ENCODE measurements at places on chromosomes 2 and 18.

DNA sequence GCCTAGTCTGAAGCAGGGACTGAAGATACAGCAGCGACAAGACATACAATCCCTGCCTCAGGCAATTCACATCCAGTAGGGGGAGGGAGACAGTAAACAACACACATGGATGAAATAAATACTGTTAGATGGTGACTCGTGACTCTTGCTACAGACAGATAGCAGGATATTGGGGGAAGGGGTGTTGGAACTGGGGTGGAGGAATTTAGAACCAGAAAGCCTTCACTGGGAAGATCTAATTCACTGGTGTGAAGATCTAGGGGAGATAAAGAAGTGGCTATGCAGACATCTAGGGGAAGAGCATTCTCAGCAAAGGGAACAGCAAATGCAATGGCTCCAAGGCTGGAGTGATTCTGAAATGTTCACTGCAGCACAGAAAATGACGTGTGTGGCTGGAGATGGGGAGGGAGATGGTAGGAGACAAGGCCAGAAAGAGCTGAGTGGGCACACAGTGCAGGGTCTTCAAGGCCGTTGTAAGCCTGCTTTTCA is 52.6 kb upstream of the TMEM163 start:
- DNase-seq, result no peak

- DNase-seq, result peak; percentile 90
These were observed 137.4 kb upstream of the ETAA1 start for GRCh38 chr2:67259556-67260342.

GRCh38 chr18:59008302-59008974 is 131.2 kb upstream of the SEC11C start:
- peak; percentile 74 for DNase-seq

DNA sequence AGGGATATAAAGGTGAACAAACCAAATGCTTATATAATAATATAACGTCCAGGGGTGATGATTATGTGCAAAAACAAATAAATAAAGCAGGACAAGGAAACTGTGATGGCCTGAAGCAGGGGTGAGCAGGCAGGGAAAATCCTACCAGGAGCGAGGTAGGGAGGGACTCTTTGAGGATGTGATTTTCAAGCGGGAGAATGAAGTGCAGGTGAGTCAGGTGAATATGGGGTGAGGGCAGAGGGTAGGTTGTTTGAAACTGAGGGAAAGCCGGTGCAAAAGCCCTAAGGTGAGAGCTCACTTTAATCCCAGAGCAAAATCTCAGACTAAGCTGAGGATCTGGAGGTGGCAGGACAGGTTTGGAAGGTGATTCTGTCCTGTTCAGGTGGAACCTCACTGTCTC is 40.7 kb downstream of the CYP26B1 start:
- no peak for DNase-seq

DNA sequence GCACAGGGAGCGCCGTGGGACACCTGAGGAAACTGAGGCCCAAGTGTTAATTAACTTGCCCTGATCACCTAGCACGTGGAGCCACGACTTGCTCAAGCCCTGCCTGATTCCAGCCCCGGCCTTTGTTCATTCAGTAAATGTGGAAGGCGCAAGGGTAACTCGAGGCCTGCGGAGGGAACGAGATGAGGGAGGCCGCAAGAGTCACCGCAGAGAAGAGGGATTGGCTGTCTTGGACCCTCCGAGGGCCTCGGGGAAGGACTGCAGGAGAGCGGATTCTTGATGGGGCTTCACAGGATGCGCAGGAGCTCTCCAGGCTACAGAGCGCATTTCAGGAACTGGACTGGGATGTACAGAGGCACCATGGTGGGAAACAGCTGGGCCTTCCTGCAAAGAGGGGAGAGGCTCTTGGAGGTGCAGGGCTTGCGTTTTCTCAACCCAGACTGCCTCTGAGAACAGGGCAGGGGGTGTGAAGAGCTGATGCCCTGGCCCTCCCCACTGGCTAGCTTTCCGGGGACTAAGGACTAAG is 511 bp upstream of the ANKMY1 start:
- DNase-seq, result no peak

GRCh38 chr2:173216668-173217067 is 138.0 kb upstream of the CDCA7 start:
- DNase-seq, result no peak

DNA sequence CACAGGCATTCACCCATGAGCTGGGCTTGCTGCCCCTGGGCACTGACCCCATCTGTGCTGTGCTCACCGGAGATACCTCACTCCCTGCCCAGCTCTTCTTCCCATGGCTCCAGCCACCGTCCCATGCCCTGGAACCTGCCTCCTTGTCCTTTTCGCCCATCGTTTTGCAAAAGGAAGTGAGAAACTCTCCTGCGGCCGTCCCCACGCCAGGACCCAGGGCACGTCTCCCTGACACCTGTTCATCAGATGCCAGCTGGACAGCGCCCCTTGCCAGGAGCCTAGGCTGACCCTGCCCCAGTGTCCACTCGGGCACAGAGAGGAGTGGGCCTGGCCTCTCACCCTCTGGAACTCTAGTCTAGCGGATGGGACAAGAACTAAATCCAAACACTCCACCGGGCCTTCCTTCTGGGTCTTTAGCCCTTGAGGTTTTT is 238.6 kb downstream of the SEPTIN10 start:
- no peak for DNase-seq

DNA sequence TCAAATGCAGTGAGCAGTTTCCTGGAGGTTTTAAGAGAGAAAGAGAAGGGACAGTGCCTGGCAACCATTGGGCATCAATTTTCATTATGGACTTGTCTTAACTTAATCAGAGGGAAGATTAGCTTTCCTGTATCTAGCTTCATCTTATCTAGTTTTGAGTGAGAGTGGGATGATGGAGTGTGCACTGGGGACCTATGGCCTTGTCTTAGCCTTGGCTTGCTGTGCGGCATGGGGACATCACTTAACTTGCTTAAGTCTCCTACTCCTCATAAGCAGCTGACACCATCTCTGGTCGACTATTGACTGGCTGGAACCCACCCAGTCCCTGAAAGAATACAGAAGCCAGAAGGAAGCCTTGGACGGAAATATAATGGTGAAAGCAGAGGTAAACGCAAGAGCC is 344.0 kb downstream of the SOX11 start:
- no peak for DNase-seq

- no peak for DNase-seq
These were observed 25.1 kb upstream of the B3GNT7 start for GRCh38 chr2:231370429-231370748.

DNA sequence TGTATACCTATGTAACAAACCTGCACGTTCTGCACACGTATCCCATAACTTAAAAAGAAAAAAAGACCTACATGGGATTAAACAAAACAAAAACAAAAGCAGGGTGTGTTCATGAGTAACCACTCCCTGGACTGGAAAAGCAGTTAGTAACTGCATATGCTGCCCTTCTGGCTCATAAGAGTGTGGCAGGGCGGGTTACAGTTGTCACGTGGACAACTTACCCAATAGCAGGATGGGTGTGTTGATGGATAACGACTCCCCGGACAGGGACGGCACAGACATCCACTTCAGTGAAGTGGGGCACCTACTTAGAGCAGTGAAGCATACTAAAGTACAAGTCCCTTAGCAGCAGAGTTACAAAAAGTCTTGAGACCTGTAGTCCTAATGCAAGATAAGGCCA is 136.7 kb downstream of the CCBE1 start:
- DNase-seq, result no peak

DNA sequence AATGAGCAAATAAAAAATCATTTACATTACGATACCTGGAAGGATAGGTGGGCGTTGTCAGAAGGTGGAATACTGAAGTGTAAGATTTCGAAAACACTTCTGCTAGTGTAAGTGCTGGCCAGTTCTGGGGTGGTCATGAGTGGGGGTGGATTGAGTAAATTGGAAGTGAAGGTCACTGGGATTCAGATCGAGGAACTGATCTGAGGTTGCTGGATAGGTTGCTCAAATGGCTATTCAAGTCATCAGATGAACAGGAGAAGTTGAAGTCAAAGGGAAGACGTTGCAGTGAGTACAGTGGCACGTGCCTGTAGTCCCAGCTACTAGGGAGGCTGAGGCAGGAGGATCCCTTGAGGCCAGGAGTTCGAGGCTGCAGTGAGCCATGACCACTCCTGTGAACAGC is 95.7 kb downstream of the MALT1 start:
- no peak for DNase-seq

- peak; percentile 99 for DNase-seq
These were observed 1.2 kb downstream of the GYPC start for GRCh38 chr2:126657148-126657635.

DNA sequence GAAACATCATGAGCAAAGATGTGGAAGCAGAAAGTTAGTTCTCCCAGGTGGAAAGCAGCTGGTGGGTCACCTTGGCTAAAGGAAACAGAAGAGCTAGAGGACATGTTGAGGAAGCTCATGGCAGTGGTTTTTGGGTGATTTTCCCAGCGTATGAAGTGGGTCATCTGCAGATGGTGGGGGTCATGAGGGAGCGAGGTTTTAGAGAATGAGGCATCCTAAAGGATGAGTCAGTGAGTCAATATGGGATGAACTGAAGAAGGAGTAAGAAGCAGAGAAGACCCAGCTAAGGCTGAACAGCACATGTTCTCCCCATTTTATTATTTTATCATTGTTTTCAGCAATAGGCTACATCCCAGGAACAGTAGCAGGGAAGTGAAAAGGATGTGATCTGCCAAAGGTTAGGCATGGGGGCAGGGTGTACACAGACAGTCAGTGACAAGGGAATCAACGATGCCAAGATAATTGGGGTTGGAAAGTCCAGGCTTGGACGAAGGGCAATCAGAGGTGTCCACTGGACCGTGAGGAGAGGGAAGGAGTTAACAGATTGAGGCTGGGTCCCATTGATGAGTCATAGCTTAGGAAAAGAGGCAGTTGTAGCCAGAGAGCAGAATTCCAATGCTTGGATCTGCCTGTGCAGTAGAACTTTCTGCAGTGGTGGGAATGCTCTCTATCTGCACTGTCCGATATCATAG is 289.3 kb upstream of the RAB12 start:
- DNase-seq, result no peak

DNA sequence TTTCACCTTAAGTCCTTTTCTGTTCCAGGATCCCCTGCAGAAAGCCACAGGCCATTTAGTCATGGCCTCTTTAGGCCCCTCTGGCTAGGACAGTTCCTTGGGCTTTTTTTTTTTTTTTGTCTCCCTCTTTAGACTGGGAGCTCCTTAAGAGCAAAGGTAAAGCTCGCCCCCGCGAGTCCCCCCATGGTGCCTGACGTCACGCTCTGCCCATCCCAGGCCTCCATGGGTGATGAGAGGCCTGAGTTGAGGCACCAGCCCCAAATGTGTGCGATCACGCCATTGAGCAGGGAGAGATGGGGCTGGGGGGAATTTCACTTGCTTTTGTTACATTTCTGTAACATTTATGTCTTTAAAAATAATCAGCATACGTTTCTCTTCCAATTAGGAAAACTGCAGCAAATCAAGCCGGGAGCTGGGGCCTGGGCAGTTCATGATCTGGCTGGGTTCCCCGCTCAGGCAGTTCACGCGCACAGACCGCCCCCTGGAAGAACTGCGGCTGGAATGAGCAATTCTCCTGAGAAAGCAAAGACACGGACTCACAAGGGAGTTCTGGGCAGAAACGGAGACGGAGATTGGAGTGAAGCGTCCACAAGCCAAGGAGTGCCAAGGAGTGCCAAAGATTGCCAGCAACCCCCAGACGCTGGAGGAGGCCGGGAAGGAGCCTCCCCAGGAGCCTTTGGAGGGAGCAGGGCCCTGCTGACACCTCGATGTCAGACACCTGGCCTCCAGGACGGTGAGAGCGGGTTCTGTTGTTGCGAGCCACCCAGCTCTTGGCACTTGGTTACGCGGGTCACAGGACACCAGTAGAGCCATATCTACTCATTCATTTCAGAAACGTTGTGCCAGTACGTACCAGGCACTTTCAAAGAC is 108.4 kb upstream of the ODC1 start:
- DNase-seq, result no peak

GRCh38 chr2:165273176-165273575 is 34.0 kb downstream of the SCN2A start:
- no peak for DNase-seq

DNA sequence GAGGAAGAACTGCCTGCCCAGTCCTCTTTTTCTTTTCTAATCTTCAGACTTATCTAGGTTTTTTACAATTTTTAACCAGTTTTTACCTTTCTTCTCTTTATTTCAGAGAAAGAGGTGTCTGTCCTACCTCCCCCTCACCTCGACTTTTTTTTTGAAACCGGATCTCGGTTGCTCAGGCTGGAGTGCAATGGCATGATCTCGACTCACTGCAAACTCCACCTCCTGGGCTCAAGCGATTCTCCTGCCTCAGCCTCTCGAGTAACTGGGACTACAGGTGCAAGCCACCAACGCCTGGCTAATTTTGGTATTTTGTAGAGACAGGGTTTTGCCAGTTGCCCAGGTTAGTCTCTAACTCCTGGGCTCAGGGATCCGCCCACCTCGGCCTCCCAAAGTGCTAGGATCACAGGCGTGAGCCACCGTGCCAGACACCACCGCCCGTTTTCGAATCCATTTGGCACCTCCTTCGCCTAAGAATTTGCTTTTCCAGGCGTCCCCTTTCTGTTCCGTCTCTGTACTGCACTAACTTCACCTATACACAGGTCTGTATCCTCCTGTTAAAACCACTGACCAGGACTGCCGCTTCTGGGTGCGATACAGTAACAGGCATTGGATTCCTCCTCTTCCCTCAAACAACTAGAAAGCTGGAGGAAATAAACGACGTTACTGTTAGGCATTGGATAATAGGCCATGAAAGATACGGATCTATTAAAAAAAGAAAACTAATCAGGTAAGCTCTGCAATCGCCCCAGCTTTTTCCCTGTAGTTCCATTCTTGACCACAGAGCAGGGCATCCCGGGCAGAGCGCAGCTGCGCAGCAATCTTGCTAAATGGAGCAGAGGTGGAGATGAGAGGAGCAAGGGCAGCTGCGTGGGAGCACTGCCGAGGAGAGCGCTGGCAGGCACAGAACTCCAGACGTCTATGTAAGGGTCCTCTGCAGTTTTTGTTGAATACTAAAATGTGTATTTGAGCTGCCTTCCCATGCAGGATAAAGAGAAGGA is 69.9 kb downstream of the ZC3H6 start:
- DNase-seq, result no peak

GRCh38 chr2:211085056-211085680 is 528.8 kb downstream of the CPS1 start:
- DNase-seq, result peak; percentile 6

DNA sequence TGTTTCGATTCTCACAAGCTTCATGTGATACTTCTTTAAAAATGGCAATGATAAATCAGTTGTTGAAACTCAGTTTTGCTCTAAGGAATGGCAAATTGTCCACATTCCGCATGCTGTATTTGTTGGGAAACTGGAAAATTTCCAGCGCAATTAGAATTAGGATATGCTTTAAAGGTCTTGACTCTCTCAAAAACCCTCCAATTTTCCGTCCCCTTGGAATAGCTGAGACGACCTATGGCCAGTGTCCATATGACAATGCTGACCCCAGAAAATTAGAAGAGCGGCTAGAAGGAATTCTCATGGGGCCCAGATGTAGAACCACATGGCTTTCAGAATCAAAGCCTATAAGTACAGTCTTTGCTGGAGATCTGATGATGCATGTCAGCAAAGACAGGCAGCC is 170.8 kb downstream of the TMEM18 start:
- no peak for DNase-seq
